C1 segment of cervical spinal cord (tissue), 14 donors: ENCODE measurements at places on chromosomes 6 and 20.

DNA sequence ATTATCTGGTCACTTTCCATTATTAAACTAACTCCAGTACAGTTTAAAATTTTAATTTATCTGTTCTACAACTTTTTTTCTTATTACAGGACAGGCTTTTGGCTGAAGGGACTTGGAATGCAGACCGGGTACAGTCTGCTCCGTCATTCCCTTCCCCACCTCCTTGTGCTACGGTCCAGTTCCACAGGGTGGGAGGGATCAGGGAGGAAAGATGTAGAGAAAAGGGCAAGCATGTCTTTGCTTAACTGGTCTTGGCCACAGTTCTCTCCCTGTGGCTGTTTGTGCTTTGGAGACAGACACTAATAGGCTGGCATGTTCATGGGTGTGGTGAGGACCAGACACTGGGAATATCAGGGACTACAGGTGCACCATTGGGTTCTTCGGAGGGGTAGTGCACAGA is 12.1 kb upstream of the RGS17 start:
- no peak for DNase-seq

DNA sequence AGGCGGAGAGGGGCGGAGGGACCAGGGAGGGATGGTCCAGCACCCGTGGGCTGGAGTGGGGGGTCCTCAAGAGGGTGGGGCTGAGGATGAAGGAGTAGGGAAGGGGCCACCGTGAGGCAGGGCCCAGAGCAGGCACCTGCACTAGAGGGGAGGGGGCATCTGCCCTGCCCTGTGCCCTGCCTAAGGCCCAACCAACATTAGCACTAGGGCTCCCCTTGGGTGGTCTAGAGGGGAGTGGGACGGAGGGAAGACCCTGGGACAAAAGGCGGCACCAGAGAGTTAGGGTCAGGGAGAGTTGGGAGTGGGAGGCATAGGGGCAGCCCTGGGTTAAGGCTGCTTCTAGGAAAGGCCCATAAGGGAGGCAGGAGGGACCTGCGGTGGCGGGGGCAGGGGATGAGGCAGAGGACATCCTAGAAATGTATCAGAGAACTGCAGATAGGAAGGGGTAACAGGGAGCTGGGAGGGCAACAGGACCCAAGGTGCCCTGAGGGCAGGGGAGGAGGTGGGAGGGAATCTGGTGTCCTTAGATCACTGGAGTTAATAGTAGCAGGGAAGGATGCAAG is 24.5 kb downstream of the HLA-F start:
- no peak for DNase-seq

GRCh38 chr6:75377386-75377785 is 92.8 kb upstream of the TMEM30A start:
- DNase-seq = no peak

DNA sequence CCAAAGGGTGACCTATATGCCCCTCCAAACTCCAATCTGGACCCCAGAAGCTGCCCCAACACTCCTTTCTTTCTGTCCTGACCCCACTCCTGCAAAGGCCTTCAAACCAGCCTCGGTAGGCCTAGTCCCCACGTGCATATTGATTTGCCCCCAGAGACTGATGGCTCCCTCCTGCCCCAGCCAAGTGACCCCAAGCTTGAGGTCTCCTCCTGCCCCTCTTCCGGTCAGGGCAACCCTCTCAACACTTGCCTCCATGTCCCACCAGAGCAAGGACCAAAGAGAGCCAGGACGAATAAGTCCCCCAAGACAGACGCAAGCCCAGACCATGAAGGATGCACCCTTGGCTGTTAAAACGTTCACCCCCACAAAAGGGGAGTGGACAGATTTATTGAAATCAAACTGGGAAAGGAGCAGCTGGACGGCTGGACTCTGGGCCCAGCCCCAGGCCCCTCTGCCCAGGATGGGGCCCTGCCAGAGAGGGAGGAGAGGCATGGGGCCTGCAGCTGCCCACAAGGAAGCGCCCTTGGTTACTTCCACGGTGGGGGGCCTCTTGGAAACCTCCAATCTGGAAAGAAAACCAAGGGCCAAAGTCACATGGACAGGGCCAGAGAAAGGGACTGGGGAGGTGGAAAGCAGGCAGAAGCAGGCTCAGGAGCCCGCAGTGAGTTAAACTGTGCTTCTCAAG is 2.4 kb upstream of the SPEF1 start:
- no peak for DNase-seq

- no peak for DNase-seq
Observed at GRCh38 chr6:81215092-81215432, 537.4 kb downstream of the TENT5A start.

- no peak for DNase-seq
Observed at GRCh38 chr6:144471986-144472385, 186.9 kb downstream of the UTRN start.

- DNase-seq = no peak
Observed at GRCh38 chr20:63212393-63212730, 3.6 kb downstream of the YTHDF1 start.

- DNase-seq = no peak
Observed at GRCh38 chr20:51493346-51493791, 49.1 kb downstream of the NFATC2 start.

DNA sequence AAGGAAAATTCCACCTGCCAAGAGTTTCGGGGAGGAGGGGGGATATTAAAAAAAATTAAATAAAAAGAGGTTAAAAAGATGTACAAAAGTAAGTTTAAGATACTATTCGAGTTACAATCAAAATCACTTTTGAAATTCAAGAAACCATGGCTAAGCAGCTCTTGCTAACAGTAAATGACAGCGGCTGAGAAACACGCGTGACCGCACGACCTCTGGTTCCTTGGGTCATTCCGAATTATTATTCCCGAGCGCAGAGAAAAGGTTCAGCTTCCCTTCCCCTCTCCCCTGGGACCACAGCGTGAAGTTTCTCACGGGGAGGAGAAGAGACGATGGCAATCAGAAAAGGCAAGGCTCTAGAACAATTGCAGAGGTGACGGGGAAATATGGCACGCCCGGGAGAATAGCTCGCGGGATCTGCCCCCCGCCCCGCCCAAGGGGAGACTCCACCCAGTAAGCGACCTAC is 496 bp downstream of the TMEM242 start:
- DNase-seq = no peak

DNA sequence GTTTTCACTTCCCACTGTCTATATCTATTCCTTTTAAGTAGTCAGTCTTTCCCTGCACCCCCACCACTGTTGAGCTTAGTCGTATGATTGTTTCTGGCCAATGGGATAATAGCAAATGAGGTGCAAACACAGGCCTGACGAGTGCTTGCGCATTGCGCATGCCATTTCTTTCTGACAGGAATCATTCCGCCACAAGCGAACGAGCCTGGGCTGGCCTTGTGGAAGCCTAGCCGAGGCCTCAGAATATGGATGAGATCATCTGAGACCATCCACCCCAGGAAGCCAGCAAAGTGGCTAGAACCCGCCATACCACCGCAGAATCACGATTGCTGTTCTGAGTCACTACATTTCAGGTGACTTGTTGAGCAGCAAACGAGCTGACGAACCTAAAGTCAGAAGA is 52.2 kb upstream of the PRL start:
- no peak for DNase-seq

DNA sequence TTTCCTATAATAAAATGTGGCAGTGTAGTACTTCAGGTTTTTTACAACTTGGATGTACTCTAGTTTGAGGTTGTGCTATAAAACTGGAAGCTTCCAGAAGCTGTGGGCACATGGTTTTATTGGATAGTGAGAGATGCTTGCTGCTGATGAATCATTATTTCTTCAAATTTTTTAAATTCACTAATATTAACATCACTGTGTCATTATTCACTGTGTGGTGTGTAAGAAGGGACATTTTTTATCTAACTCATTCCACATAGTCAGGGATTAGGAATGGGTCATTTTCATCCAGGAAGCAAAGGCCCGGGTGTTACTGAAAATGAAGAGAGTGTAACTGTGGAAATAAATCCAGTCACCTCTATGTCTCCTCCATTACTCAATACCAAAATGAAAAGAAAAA is 421.0 kb downstream of the TENT5A start:
- DNase-seq = no peak

DNA sequence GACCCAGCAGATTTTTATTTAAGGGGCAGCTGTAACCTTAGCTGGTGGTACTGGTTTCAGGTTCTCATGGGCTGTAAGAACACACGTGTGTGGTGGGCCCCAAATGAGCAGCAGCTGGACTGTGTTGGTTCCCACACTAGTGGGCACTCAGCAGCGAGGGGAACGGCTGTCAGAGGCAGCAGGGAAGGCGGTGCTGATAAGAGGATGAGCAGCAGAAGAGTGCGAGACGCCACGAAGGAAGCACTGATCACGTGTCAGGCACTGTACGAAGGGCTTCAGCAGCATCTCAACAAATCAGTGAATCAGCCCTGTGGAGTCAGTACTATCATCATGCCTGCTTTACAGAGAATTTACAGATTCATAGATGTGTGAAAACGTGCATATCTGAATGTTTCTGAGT is 41.0 kb upstream of the EMILIN3 start:
- no peak for DNase-seq
